Upper lobe of left lung (tissue), 6 donors: ENCODE measurements at places on chromosomes 5 and 9.

- DNase-seq = no peak
Measured at GRCh38 chr5:38465061-38465460, 91.4 kb downstream of the LIFR start.

DNA sequence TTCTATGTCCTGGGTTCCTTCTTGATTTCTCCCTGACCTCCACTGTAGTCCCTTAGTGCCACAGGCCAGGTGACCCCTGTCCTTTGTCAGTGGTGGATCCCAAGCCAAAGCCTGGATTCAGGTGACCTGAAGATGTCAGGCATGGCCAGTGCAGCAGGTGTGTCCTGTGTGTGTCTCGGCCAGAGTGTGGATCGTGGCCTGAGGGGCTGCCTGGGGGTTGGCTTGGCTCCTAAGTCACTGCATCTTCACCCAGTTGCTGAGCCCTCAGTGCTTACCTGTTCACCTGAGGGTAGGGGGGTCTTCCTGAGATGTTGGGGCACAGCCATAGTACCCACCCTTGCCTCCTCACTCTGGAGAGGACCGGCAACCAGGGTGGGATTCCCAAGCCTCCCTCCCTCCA lies 61.8 kb upstream of the PITX1 start:
- DNase-seq = no peak

DNA sequence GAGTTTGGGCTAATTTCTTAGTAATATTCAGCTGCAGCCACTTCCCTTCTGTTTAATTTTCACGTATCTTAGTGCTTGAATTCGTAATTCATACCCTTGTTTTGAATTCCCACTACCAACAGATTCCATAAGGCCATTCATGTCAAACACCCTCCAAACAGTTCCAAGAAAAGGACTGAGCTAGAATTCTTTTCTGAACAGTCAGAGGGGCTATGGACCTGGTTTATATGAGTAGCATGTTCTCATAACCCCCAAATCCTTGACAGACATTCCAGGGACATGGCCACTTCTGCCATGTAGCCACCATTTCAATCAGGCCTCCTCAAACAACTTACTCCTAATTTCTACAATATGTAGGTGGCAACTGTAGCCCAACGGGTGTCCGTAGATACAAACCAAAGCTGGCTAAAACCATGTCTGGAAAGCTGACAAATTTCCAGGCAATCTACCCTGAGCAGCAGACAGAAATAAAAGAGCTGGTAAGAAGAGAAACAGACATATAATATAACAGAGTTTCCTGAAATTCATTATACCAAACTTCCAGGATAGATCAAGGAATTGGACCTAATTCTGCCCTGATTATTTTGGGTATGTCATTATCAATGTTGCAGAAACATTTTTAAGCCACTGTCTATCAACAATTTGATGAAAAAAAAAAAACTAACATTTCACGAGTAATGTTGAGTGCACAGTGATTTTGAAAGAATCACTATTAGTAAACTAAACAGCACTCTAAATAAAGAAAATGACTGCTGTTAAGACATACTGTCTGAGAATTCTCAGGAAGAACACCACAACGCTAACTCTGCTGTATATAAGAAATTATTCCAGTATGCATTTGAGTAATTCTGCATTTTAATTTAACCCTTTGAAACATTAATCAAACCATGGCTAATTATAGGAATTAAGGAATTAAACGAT lies 40.7 kb downstream of the EBF1 start:
- no peak for DNase-seq

GRCh38 chr5:126265917-126266316 lies 157.3 kb upstream of the GRAMD2B start:
- DNase-seq = peak; percentile 25

- DNase-seq = no peak
Measured at GRCh38 chr5:149794041-149794440, 63.9 kb downstream of the PPARGC1B start.

DNA sequence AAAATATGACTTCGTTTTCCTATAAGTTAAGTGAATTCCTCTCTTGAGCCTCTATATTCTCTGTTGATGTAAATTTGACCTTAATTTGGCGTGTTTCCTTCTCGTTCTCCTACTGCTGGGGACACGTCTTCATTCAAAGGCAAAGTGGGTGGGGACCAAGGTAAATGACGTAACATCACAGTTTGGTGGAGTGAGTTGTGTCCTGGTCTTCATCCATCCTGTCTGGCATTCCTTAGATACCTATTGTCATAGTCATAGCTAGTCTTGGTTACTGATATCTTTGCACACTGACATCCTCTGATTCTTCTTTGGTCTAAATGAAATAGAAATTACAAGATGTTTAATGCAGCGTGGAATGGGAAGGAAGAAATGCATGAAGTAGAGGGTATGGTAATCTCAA lies 108.5 kb downstream of the NNT start:
- DNase-seq = no peak

DNA sequence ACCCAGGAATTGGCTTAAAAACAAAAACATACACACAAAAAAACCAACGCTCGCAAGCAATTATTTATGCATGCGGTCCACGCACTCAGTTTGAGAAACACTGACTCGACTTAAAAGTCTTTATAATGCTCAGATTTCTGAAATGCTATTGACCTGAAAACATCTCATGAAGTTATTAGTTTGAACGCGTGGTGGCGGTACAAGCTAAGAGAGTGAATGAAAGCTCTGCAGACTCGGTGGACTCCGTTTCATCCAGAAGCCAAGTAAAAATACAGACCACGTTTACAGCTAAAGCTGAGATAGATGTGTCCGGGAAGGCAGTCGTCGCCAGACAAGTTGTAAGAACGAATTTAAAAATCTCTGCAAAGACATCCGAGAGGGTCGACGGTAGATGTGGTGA lies at the start of gene PCDHB6:
Gene PCDHB6 (plus strand): TSS at position 246 of the 400 bp plus-strand sequence. CDS start 201 bp downstream, outside the sequence.
- no peak for DNase-seq

DNA sequence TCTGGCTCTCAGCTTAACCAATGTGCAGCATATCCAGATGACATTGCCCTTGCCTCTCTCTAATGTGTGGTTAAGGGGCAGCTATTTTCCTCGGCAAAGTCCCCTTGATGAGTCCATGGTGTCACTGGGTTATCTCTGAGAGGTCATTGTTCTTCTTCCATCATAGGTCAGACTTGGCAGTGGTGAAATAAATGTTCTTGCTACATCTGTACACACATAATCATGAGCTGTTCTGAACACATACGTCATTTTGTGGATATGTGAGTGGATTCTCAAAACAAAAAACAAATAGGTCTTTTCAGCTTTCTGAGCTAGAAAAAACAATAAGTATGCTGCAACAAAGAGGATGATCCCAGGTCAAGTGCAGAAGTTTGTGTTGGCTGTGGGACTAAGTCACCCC lies 134.7 kb upstream of the PTPN3 start:
- no peak for DNase-seq

GRCh38 chr5:16880547-16880946 lies 55.5 kb downstream of the MYO10 start:
- no peak for DNase-seq

- DNase-seq = no peak
Measured at GRCh38 chr5:31366941-31367340, 165.0 kb downstream of the DROSHA start.

DNA sequence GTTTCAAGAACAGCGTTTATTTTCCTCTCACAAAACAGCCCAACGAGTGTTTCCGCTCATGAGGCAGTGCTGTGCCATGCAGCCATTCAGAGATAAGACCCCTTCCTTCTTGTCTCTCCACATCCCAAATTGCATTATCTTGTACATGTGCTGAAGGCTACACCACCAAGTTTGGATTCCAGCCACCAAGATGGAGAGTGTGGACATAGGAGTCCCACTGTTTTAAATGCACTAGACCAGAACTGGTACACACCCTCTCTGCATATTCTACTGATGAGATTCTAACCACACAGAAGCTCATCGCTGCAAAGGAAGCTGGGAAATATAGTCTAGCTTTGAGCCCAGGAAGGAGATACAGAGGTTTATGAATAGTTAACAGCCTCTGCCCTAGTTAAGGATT lies 509.4 kb downstream of the NFIB start:
- DNase-seq = no peak

DNA sequence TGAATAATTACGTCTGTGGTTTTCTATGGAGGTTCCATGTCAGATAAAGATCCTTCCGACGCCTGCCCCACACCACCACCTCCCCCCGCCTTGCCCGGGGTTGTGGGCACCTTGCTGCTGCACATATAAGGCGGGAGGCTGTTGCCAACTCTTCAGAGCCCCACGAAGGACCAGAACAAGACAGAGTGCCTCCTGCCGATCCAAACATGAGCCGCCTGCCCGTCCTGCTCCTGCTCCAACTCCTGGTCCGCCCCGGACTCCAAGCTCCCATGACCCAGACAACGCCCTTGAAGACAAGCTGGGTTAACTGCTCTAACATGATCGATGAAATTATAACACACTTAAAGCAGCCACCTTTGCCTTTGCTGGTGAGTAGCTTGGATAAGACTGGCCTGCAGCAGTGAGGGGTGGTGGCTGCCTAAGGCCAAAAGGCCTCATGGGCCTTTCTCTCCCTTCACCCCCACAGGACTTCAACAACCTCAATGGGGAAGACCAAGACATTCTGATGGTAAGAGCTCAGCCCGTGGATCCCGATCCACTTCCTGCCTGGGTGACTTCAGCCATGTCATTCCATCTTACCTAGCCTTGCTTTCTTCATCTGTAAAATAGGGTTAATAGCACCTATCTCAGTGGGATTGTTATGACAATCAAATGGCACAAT lies at the start of gene IL3:
Gene IL3 (plus strand): TSS at position 155 of the 661 bp plus-strand sequence. CDS start 52 bp downstream, at position 207.
- no peak for DNase-seq

DNA sequence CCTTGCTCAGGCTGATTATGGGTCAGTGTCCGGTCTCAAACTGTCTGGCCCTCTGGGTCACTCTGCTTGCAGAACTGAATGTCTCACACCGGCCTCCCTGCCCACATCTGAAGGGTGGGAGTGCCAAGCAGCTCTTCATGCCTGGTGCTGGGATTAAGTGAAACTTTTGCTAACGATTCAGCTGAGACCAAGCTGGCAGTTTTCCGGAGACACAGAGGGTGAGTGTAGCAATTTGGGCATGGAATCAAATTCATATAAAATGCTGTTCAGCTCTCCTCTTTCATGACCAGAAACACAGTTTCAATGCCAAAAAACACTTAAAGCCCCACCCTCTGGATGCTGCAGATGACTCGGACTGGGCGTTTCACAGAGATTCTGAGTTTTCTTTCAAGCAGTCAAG lies 207.5 kb downstream of the NXNL2 start:
- DNase-seq = no peak

DNA sequence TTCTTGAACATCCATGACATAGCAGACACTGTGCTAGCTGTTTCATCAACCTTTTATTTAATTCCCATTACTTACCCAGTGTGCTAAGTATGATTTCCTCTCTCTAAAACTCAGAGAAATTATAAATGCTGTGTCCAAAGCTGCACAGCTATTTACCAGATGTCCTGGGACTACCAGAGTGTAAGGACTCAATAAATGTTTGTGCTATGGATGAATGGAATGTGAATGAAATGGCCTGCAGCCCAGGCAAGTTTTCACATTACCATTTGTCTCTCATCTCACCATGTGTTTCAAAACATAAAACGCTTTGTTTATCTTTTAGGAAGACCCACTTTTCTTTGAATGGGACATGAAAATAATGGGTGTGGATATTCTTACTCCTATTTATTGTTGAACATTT lies 96.2 kb downstream of the ARHGEF28 start:
- DNase-seq = no peak

DNA sequence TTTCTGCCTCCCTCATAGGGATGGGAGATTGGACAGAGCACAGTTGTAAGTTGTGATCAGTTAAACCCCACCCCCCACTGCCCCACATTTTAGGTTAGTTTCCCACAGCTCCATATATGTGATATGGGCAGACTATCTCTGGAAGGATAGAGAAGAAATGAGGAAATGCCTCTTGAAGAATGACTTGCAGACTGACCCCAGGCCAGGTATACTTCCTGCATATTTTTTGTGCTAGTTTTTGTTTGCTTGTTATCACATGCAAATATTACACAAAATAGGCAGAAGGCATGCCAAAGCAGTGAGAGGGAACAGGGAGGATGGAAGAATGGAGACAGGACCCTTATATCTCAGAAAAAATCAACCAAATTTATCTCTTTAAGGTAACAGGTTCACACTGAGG lies 10.1 kb upstream of the GLRX start:
- DNase-seq = no peak

- DNase-seq = no peak
Measured at GRCh38 chr9:106284296-106284695, 578.7 kb upstream of the ZNF462 start.

GRCh38 chr9:89274838-89275237 lies 36.2 kb upstream of the CKS2 start:
- no peak for DNase-seq

GRCh38 chr9:120931231-120932085 lies 4.9 kb upstream of the TRAF1 start:
- no peak for DNase-seq

DNA sequence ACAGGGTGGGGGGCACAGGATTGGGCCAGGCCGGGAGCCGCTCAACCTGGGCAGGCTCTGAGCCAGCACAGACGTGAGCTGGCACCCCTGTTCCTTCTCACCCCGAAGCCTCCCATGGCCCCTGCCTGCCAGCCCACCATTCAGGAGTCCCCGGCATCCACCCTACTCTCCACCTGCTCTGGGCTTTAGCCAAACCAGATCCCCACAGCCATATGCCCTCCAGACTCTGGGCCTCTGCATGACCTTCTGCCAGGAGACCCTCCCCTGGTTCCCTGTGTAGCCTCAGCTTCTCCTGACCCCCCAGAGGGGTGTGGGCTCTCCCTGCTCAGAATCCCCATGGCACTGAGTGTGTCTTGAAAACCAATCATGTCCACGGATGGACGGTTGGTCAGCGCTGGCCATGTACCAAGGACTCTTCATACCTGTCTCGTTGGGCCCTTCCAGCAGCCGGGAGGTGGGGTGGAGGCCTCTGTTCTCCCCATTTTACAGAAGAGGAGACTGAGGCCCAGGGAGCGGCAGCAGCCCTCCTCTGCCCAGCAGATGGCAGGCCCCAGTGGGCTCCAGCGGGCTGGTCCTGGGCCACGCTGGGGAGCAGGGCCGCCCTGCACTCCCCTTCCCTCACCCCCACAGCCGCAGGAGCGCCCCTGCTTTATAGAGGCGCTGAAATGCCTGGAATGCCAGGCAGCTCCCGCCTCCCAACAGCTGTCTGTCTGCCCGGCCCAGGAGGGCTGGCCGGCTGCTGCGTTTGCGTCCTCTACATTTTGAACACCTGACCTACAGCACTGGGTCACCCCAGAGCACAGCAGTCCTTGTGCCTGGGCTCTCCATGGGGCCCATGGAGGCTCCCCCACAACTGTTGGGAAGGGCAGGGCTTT lies 3.5 kb upstream of the MYMK start:
- no peak for DNase-seq

- DNase-seq = no peak
Measured at GRCh38 chr5:161312882-161313281, 233.6 kb downstream of the GABRB2 start.

GRCh38 chr5:54845567-54845941 lies 139.8 kb downstream of the ESM1 start:
- no peak for DNase-seq
